ENCODE measurements at places on chromosomes 6 and 20. TPM values are rescaled to one million over a fixed set of nuclear protein-coding genes. Genes with fewer than 3 reads are reported as not detected.

IL17A gene
- not detected for total RNA-seq

GTSF1L gene
- not detected for total RNA-seq

RALGAPB gene
- total RNA-seq, result 40.9 TPM

OPRL1 gene
- 0.88 TPM for total RNA-seq

BPIFB2 gene
- total RNA-seq, result not detected

ERGIC3 gene
- 467 TPM for total RNA-seq

BNIP5 gene
- total RNA-seq, result not detected

CST5 gene
- total RNA-seq, result not detected

TMEM74B gene
- total RNA-seq, result not detected

ADGRF5 gene
- 0.22 TPM for total RNA-seq

TMEM170B gene
- total RNA-seq, result 1.1 TPM

LGSN gene
- not detected for total RNA-seq

TEAD3 gene
- total RNA-seq, result 26.9 TPM

CHD6 gene
- total RNA-seq, result 24.3 TPM

VSX1 gene
- total RNA-seq, result not detected

OXT gene
- not detected for total RNA-seq

PPIL6 gene
- total RNA-seq, result 1.8 TPM

FAM162B gene
- not detected for total RNA-seq

SEL1L2 gene
- total RNA-seq, result not detected
